ENCODE measurements at places on chromosomes 16 and 17.

GRCh38 chr17:42850954-42851353 lies at the start of gene AOC3:
AOC3 (plus strand) TSS chr17:42851199; CDS start chr17:42851344, 145 bp downstream.
- no peak for DNase-seq

GRCh38 chr17:72477491-72477890 lies 356.7 kb downstream of the SOX9 start:
- DNase-seq: no peak

DNA sequence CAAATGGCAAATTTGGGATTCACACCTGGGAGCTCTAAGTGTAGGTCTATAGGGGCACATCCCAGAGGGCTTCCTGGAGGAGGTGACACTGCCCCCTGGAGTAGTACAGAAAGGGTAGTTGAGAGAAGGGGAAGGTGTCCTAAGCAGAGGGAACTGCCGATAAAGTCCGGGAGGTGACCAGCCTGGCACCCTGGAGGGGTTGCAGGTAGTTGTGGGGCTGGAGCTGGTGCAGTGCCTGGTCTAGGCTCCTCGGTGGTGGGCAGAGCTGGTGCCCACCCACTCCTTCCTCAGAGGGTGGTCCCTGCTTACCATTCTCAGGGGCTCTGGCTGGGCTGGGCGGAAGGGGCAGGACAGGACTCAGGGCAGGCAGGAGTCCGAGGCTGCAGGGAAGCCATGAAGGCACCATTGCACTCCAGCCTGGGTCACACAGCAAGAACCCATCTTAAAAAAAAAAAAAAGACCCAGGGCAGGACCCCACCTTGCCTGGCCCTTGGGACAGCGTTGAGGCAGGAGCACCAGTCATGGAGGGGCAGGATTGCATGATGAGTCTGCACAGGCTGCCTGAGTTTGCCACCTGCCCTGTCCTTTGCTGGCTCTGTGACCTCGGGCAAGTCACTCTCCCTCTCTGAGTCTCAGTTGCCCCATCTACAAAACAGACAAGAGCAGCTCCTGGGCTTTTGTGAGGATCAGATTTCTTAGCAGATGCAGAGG lies 43.8 kb downstream of the LAT start:
- no peak for DNase-seq

DNA sequence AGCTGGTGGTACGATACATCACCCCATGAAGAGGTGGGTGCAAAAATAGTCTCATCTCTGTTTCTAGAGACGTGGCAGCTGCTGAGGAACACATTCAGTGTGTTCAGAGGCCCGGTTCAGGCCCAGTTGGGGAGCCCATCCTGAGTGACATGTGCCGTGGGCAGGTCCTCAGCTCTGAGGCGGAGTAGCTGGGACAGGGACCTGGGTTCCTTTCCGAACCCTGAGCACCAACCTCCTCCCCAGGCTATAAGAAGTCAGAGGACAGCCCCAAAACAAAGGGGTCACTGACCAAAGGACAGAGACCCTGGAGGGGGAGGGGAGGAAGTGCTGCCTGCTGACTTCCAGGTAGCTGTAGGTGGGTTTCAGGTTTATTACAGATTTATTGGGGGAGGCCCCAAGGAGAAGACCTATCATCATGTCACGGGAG lies 5.1 kb downstream of the LDHD start:
- DNase-seq: no peak

GRCh38 chr17:37179893-37180292 lies 195.9 kb upstream of the C17orf78 start:
- DNase-seq: no peak
